ENCODE measurements at places on chromosomes 2 and 18. TPM values are rescaled to one million over a fixed set of nuclear protein-coding genes. Genes with fewer than 3 reads are reported as not detected.

HOXD3 gene
- total RNA-seq, result 0.14 TPM

MAP4K4 gene
- 84.7 TPM for total RNA-seq

C2orf72 gene
- 6.1 TPM for total RNA-seq

CCDC74B gene
- 7.5 TPM for total RNA-seq

CYTIP gene
- not detected for total RNA-seq

CDKL4 gene
- not detected for total RNA-seq

RASGRP3 gene
- total RNA-seq, result 1.2 TPM

CYP27A1 gene
- 0.10 TPM for total RNA-seq

PSMD14 gene
- 125 TPM for total RNA-seq

ADAM23 gene
- 9.5 TPM for total RNA-seq

CASP8 gene
- total RNA-seq, result 40.4 TPM

FSHR gene
- total RNA-seq, result 0.07 TPM

AMER3 gene
- total RNA-seq, result not detected

RTKN gene
- 29.5 TPM for total RNA-seq

AQP12A gene
- total RNA-seq, result not detected

SLC30A3 gene
- total RNA-seq, result 3.8 TPM

SFT2D3 gene
- 3.8 TPM for total RNA-seq

COL6A3 gene
- total RNA-seq, result 0.09 TPM

GAREM2 gene
- 7.0 TPM for total RNA-seq

LYG1 gene
- total RNA-seq, result 1.3 TPM

SERPINB3 gene
- total RNA-seq, result not detected

NBAS gene
- 16.3 TPM for total RNA-seq

PTRHD1 gene
- total RNA-seq, result 52.6 TPM

ITGB6 gene
- total RNA-seq, result 1.0 TPM

PEX13 gene
- total RNA-seq, result 16.5 TPM

SCYGR4 gene
- total RNA-seq, result not detected

PLGLB1 gene
- 1.5 TPM for total RNA-seq

SLC4A5 gene
- total RNA-seq, result 0.41 TPM

PLCL1 gene
- total RNA-seq, result not detected

TUBB8B gene
- not detected for total RNA-seq

GDF7 gene
- 0.06 TPM for total RNA-seq

DNAJC10 gene
- 74.9 TPM for total RNA-seq

SRD5A2 gene
- total RNA-seq, result not detected

CD207 gene
- total RNA-seq, result not detected

CROCC2 gene
- total RNA-seq, result not detected

RAD51AP2 gene
- total RNA-seq, result not detected

SIX2 gene
- 0.27 TPM for total RNA-seq

AMMECR1L gene
- total RNA-seq, result 14.3 TPM

PIEZO2 gene
- 0.64 TPM for total RNA-seq

PROKR1 gene
- total RNA-seq, result not detected

ST8SIA3 gene
- total RNA-seq, result not detected

EMILIN1 gene
- total RNA-seq, result 0.39 TPM

CFC1 gene
- not detected for total RNA-seq

CIB4 gene
- total RNA-seq, result 0.28 TPM

TMEM87B gene
- total RNA-seq, result 18.8 TPM

AGPS gene
- 49.7 TPM for total RNA-seq

SH3BP4 gene
- total RNA-seq, result 27.8 TPM

RBM43 gene
- total RNA-seq, result 3.8 TPM

TMEM150A gene
- total RNA-seq, result 11.8 TPM
